ENCODE measurements at places on chromosomes 16 and 17.

DNA sequence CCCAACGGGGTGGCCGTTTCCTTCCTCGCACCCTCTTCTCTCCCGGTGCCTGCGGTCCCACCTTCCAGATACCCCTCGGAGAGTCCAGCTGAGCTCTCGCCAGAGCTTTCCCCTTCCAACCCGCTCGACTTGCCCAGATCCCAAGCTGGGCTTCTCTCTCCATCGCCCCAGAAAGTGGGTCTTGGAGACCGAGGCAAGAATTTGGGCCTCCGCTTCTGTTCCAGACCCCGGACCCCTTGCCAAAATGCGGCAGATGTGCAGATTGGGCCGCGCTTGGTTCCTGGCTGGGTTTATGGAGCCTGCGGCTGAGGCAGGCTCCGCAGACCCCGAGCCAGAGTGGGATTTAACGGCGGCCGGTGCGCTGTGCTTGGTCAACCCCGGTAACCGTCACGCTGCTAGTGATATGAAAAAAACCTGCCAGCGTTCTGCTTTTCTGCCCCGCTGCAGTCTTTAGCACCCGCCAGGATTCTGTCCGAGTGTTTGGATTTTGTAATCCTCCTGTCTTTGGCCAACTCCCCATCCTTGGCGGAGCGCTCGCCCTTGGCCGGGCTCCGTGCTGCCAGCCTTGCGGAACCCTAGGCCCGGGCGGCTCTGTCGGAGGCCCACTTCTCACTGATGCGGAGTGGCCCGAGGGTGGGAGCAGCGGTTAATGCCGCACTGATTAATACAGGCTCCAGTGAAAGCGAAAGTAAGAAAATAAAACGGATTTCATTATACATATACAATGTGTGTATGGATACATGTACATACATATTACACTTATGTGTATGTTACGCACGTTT, 754 bp upstream of the SLFN11 start:
- no peak for DNase-seq

DNA sequence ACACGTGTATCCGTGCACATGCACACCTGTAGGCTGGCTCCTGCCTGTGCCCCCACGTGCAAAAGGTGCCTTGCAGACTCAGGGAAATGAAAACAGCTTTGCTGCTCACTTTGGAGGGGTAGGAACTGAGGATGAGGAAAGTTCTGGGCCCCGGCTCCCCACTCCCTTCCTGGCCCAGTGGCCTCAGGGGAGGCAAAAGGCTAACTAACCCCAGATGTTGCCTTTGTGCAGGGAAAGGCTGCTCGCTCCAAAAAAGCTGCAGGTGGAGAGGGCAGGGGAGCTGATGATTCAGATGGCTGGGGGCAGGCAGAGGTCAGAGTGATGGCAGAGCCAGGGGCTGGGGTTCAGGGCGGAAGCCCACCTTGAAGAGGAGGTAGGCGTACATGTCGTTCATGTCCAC, 12.4 kb downstream of the PLCD3 start:
- no peak for DNase-seq

DNA sequence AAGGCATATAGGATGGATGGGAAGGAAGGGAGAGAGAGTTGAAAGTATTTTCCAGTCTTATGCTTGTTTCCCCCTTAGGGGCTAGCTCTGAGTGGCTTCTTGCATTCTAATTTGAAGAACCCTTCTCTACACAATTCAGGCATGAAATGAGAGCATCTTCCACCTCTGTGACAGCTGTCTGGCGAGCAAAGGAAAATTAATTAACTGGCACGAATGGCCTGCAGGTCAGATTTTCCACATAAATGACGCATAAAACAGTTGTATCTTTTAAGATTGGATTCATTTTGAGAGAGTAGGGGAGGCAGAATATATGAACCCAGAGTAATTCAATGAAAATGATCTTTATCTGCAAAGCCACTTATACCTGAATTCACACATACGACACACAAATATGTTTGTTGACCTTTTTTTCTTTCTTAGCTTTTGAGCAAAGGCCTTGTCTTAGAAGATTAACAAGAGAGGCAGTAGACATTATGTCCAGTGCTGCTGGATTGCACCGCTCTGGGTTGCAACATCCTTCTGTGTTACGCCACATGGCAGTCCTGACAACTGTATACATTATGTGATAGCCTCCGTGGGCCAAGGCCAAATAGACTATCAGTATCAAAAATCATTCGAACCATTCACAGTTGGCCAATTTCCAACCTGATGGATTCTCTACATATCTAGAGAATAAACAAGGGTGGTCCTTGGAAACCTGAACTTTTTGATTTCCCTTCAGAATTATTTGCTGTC, 173.0 kb upstream of the GOT2 start:
- no peak for DNase-seq

DNA sequence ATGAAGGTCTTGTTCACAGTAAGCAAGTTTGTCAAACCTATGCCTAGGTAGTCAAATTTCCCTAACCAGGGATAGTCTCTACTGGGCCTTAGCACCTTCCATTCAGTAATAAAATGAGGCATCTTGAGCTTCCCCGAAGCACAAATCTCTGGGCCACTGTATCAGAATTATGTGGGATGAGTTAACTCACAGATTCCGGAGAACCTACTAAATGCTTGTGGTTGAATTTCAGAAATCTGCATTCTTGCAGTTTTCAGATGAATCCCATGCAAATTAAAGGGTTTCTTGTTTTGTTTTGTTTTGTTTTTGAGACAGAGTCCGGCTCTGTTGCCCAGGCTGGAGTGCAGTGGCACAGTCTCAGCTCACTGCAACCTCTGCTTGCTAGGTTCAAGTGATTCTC, 478.8 kb upstream of the HSBP1 start:
- DNase-seq, result no peak

- no peak for DNase-seq
Measured at GRCh38 chr16:23279721-23280153, 22.4 kb upstream of the SCNN1B start.

- DNase-seq, result no peak
Measured at GRCh38 chr16:73997340-73997711, 299.3 kb upstream of the PSMD7 start.

DNA sequence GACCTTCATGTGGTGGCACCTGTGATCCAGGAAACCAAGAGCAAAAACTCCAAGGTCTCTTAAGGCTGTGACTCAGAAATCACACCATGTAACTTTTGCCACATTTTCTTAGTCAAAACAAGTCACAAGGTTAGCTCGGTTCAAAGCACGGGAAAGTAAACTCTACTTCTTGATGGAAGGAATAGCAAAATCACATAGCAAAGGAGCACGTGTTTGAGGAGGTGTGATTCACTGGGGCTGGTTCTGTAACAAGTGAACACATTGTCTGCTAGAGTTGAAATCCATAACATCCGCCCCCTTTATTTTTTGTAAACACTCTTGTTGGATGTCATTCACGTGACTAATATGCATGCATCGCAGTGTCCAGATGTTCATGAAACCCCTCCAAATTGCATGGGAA, 415.0 kb upstream of the MAF start:
- DNase-seq, result no peak

DNA sequence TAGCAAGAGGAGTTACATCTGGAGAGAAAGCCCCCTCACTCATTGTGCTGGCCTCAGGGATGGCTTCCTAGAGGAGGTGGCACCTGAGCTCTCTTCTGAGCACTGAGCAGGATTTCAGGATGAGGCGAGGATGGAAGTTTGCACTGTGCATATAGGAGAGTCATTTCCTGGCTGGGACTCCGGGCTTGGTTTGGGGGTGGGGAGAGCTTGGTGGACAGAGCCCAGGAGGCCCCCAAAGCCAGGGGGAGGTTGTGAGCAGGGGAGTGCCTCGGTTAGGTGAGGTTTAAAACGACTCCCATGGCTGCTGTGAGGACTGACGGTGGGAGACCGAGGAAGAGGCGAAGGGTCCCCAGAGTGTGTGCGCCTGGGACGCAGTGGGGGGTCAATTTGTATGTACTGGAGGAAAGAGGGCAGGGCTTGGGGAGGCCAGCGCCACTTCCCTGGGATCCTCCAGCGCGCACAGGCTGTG, 1.2 kb downstream of the CAMKK1 start:
- no peak for DNase-seq

GRCh38 chr16:21203155-21203797, 8.1 kb downstream of the ZP2 start:
- DNase-seq, result no peak

DNA sequence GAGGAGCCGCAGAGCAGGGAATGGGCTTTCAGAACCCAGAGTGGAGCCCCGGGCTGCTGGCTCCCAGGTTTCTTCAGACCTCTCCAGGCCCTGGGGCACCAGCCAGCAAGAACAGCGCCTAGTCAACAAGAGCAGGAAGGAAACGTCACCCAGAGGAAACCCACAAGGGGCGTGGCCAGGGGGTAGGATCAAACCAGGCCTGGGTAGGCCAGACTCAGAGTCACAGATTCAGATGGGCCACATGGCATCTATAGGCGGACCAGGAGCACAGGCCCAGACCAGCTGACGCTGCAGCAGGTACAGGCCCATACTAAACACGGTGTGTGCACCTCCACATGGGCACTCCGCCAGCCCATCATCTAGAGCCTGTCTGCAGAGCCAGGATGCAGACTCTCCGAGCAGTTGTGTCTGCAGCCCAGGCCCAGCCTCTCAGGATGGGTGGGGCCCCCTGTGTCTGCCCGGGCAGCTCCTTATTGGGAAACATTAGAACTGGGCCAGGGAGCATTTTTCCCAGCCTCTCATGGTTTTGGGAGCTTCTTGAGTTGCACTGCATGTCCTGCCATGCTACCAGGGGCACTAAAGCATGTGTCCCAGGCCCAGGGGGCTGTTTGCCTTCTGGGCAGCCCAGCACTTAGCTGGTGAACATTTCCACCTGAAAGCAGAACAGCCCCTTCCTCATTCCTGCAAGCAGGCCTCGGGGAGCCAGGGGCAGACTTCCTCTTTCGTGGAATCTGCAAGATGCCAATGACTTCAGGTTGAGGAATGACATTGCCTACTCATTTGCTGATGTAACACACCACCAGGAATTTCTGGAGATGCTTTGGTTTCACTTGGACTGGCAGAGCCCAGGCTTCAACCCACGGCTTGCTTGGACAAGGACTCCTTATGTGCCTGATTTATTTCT, at the start of gene NLRP1:
Gene NLRP1 (minus strand): TSS at position 127 of the 904 bp plus-strand sequence. CDS start 552 bp downstream, outside the sequence.
- peak; percentile 39 for DNase-seq

- DNase-seq, result no peak
Measured at GRCh38 chr17:79829004-79829403, 10.2 kb downstream of the CBX4 start.

DNA sequence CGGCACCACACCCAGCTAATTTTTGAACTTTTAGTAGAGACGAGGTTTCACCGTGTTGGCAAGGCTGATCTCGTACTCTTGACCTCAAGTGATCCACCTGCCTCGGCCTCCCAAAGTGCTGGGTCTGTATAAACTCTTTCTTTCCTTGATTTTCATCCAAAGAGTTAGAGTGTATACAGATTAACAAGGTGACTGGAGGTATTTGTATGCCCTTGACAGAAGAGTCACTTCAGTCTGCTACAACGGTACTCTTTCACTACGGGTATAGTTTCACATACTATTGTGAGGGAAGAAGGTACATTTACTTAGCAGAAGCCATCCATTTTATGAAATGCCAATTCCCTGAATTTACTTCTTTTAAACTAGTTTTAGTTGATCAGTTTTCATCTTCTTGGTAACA, 32.5 kb downstream of the PPM1E start:
- DNase-seq, result no peak

GRCh38 chr17:10984220-10984619, 146.3 kb upstream of the PIRT start:
- no peak for DNase-seq

DNA sequence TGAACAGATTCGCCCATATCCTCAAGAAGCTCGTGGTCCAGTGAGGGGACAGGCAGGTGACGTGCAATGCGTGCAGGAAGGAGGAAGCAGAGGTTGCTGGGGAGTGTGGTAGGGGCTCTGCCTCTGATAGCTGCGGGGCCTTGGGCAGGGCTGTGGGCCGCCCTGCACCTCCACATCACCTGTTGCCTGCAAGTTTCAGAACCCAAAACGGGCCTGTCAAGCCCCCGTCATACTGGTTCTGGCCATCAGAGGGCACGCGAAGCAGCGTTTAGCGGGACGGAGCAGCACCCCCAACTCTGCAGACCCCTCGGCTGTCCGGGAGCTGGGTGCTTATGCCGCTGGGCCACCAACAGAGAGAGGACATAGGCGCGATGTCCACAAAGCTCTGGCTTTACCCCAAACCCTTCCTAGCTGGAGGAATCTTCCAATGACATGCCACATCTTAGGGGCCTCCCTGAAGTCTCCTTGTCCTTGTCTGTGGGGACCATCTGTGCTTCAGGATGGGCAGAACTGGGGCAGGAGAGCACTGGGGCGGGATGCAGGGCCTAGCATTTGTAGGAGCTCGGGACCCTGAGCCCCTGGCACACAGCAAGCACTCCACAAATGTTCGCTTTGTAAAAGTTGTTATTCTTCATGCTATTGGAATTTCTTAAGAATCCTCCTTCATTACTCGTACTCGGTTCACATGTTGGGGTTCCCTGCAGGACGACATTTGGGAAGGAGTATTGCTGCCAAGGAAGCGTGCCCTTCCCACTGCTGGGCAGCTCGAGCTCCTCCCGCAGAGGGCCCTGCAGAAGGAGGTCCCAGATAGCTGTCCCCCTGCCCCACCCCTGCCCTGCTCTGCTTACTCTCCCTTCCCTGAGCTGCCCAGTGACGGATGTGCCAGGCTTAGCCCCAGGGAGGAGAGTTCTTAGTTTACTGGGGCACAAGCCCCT, 64.3 kb downstream of the CNGB1 start:
- DNase-seq, result no peak

- DNase-seq, result no peak
Measured at GRCh38 chr17:33968350-33969044, 286.6 kb upstream of the CCL2 start.

GRCh38 chr16:56549744-56550385, 15.0 kb upstream of the MT4 start:
- DNase-seq, result no peak

DNA sequence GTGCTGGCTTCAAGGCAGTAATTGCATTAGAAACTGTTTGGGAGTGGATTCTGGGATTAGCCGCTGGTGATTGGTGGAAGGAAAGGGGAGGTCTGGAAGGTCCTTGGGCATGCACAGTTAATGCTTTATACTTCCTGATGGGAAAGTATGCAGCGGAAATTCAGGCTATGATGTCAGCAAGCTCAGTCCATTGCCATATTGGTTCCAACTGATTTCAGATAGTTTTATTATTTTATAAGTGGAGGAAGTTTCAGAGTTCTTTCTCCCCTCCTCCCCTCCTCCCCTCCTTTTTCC, 8.1 kb upstream of the CMTR2 start:
- DNase-seq, result no peak

GRCh38 chr16:85648805-85649204, 35.7 kb downstream of the GSE1 start:
- no peak for DNase-seq

DNA sequence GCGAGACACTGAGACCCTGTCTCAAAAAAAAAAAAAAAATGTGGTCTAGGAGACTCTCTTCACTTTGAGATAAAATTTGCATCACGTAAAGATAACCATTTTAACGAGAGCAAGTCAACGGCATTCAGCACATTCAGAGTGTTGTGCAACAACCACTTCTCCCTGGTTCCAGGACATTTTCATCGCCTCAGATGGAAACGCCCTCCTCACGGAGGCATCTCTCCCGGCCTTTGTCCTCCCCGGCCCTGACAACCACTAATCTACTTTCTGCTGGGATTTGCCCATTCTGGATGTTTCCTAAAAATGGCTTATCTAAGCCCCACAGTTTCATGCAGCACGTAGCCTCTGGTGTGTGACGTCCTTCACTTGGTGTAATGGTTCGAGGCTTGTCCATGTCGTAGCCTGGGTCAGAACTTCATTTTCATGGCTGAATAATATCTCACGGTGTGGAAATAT, 6.4 kb upstream of the NPRL3 start:
- DNase-seq, result no peak
